ENCODE measurements at places on chromosomes 12 and 14. TPM values are rescaled to one million over a fixed set of nuclear protein-coding genes. Genes with fewer than 3 reads are reported as not detected.

The GLIPR1 gene
- 8.7 TPM for total RNA-seq

The RNF212B gene
- not detected for total RNA-seq

The EPYC gene
- total RNA-seq: not detected

The FZD10 gene
- not detected for total RNA-seq

The C14orf132 gene
- 4.3 TPM for total RNA-seq

The SYCP3 gene
- not detected for total RNA-seq

The MANSC1 gene
- total RNA-seq: 2.5 TPM

The EIF4B gene
- total RNA-seq: 781 TPM

The NEDD1 gene
- 57.9 TPM for total RNA-seq

GRCh38 chr12:14970473-14970872 lies 2.4 kb upstream of the PDE6H start:
- DNase-seq: no peak

- DNase-seq: no peak
Measured at GRCh38 chr14:39396448-39396847, 35.8 kb downstream of the FBXO33 start.

- no peak for DNase-seq
Measured at GRCh38 chr12:57837864-57838562, 8.5 kb downstream of the CTDSP2 start.

GRCh38 chr12:29035112-29035511 lies 114.0 kb upstream of the FAR2 start:
- no peak for DNase-seq

GRCh38 chr12:26187014-26187798 lies 8.2 kb upstream of the SSPN start:
- no peak for DNase-seq

DNA sequence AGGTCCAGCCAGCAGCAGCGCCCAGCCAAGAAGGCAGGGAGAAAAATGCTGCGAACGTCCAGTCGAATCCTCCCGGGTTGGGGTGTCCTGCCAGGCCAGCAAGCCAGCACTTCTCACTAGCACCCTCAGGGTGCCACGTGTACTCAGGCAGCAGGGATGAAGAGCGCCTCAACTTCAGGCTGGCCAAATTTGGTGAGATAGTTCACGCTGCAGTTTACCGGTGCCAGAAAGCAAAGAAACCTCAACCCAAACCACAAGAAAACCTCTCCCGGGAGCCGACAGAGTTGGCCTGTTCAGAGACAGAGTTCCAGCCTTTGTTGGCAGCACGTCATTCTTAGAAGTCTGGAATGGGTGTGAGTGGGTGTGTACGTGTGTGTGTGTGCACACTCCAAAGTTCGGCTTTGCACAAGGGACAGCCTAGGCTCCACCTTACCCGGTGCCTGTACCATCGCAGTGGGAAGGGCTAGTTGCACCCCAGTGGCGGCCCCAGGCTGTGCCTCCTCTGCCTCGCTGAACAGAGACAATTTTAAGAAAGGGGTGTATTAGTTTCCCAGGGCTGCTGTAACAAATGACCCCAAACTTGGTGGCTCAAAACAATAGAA lies 42.1 kb downstream of the ELK3 start:
- peak; percentile 63 for DNase-seq

- peak; percentile 55 for DNase-seq
Measured at GRCh38 chr12:112906712-112907414, at the start of gene OAS1. Gene OAS1, plus strand, starts transcription at chr12:112906962. Its CDS starts 78 bp downstream, at chr12:112907040.

GRCh38 chr12:90245391-90245790 lies 536.8 kb upstream of the ATP2B1 start:
- no peak for DNase-seq

GRCh38 chr14:23025151-23025814 lies 9.4 kb downstream of the PSMB5 start:
- peak; percentile 70 for DNase-seq

GRCh38 chr14:76939015-76939742 lies 89.3 kb downstream of the IRF2BPL start:
- DNase-seq: no peak

- no peak for DNase-seq
Measured at GRCh38 chr14:65686761-65687160, 274.2 kb downstream of the FUT8 start.

DNA sequence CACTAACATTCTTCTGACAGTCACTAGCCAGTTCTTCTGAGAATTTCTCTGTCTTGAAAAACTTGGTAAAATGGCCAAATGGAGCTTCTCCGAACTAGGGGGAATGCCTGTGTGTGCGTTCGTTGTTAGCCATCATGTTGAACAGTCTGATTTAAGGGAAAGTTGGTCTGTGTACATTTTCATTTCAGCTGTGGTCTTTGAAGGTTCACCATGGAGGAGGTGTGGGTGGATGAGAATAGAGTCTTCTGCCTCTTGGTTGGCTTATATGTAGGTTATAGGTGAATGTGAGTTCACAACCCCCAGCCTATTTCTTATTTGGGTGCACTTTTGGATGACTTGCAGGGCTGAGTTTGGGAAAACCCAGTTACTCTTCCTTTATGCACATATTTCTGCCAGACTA lies 12.9 kb downstream of the ETV6 start:
- peak; percentile 14 for DNase-seq

DNA sequence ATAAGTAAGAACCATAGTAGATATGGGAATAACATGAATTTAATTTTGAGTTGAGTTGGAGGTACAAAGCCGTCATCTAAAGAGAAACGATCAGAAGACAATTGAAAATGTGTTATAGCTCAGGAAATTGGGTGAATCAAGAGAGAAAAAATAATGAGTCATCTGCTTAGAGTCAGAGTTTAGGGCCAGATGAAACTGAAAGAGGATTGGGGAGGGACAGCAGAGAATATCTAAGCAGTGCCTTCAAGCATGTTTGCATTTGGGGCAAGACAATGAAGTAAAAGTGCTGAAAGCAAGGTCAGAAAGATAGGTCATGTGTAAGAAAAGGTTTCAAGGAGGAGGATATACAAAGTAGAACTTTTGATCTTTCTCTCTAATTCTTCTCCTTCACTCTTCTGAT lies 49.4 kb downstream of the SLC15A5 start:
- DNase-seq: no peak

DNA sequence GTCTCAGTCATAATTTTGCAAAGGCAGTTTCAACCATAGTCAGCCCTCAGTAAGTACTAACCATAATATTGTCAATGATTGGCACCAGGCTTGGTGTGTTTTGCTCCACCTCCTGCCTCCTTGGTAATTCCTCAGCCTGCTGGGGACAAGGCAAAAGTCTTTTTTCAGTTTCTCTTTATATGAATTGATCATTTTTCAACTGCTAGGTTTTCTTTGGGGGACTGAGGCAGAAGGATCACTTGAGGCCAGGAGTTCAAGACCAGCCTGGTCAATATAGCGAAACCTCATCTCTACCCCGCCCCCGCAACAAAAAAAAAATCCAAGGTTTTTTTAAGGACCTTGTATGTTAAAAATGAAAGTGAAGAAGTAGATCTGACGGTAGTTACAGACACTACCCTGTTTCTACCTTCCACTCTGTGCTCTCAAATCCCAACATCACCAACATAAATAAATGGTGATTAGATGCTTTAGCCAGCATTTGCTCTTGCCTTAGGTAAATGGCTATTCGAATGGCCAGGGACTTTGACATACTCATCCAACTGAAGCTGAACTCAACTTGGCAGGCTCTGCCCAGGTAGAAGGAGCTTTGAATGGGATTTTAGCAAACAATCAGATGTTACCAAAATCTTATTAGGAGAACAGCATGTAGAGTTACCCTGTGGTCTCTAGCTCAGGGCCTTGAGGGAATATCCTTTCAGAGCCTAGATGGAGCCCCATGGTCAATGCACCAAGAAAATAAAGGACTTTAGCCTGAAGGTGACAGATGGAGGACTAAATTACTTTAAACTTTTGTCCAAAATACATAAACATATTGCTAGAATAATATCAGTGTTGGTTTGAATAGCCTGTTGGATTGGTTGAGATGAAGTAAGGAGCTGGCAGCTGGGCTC lies 126.9 kb upstream of the AMIGO2 start:
- DNase-seq: peak; percentile 45

GRCh38 chr12:6539314-6539682 lies 5.0 kb downstream of the GAPDH start:
- DNase-seq: peak; percentile 40

DNA sequence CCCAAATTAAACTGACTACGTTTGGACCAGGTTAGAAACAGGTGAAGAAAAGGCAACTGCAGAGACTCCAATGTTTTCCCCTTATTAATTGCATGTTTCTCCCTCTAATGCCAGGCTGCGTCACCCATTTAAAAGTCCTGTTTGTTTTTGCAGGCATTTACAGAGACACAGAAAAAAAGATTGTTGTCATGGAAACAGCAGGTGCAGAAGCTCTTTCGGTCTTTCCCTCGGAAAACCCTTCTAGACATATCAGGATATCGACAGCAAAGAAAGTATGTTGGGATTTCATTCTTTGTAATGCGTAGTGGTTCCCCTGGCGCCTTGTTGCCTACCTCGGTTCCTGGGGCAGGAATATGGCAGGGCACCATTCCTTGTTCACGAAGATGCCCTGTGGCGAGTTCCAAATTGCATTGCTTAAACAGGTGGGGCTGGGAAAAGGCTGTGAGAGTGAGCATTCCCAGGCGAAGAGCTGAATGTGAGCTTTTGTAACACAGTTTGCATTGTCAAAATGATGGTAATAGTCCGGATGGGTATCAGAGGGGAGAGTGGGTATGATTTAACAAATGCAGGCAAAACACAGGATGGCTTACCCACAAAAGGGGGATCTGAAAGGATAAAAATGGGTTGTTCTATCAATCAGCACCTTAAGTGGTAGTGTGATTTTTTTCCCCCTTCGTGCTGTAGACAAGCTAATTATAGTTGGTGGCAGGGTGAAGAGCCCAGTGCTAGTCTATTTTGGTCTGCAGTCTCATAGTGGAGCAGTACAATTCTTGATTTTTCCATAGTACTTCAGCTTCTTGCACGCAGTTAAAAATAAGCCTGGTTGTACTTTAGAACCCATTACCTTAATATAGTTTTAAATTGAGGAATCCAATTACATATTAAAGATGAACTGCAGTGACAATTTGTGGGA lies 132.4 kb downstream of the GCH1 start:
- DNase-seq: no peak

DNA sequence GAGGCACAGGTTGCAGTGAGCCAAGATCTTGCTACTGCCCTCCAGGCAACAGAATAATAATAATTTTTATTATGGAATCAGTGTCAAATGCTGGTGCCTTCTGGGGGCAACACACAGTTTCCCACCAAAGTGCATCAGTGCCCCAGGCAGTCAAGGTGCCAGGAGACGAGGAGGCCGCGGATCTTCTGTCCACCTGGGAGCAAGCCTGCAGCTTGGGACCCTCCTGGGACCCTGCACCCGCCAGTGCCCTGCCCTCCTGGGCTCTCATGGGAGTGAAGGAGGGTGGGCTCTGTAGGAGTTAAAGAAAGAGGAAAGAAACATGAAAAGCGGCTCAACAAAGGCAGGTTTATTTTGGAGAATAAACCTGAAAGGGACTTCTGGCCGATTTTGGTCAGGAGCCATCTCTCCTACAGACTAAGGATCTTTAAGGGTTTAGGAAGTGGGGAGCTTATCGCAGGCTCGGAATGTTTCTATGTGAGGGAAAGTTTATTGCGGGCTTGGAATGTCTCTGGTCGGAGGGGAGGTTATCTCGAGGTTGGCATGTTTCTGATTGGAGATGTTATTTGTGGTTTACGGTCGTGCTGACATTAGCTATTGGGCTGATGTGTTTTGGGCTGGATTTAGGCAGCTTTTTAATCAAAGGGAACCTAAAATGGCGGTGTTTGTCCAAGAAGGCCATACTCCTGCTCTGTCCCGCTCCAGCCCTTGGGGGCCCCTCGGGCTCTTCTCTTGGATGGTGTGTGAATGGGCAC lies 1.1 kb upstream of the ASPG start:
- no peak for DNase-seq

DNA sequence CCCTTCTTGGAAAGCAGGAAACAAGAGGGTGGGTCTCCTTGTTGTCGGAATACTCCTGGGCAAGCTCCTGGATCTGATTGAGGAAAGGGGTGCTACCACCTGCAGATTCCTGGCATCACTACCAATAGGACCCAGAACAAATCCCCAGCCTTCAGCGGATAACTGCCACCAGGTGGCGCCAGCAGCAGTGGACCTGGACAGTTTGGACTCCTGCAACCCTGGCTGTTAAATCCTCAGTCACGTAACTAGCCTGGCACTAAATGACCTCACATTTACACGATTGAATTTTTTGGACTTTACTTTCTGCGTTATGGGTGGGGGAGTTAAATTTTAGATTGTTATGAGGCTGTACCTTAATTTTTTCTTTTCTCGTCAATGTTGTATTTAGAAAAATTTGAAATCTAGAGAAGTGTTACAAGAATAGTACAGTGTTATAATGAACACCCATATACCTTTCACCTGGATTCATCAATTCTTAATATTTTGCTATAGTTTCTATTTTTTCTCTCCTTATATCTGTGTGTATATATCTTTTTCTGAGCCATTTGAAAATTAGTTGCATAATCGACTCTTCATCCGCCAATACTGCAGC lies 95.6 kb downstream of the GAS2L3 start:
- DNase-seq: peak; percentile 79

DNA sequence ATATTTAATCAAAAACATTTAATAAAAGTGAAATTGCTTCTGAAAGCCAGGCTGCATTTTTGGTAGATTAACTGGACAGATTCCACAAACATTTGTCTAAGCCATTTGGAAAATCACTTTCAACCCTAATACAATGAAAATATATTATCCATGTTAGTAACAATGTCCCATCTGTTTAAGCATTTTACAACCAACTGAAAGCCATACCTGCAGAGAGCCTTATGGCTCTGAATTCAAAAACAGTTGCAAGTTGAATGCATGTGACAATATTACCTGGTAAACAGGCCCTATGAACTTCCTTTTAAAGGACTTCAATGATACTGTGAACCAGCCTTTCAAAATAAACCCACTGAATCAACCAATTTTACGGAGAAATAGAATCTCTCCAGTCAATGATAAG lies 468.1 kb downstream of the BTG1 start:
- DNase-seq: no peak
